Brain (organoid and tissue), 16 donors: ENCODE measurements at places on chromosomes 2 and 18.

DNA sequence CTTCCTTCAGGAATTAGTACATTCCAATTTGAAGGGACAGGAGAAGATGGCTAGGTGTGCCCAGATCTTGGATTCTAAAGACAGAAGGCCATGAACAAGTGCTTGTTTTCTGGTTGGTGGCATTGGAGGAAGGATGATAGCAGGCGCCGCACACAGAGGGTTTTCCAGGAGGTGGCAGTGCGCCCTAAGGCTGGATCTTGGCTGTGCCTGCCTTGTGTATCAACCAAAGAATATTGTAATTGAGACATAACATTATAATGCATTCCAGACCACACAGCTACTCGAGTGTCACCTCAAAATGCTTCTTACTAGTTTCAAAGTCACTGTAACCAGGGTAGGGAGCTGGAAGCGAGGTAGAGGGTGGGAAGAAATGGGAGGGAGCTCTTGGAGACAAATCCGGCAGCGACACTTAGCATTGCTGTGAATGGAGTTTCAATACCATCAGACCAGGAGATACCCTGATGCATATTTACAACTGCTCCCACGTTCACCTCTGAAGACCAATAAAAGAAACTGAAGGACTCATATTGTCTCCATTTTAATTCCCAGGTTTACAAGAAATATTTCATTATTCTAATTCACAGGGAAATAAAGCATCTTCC is 42.5 kb downstream of the CPO start:
- peak; percentile 94 for DNase-seq

- no peak for DNase-seq
Observed at GRCh38 chr2:31411771-31412170, 2.8 kb downstream of the XDH start.

GRCh38 chr2:180621941-180622918 is 358.2 kb upstream of the UBE2E3 start:
- DNase-seq, result no peak

- DNase-seq, result no peak
Observed at GRCh38 chr2:79025421-79025820, at the start of gene REG3G. Gene REG3G (plus strand): TSS chr2:79025702. CDS start chr2:79026094, 392 bp downstream.

DNA sequence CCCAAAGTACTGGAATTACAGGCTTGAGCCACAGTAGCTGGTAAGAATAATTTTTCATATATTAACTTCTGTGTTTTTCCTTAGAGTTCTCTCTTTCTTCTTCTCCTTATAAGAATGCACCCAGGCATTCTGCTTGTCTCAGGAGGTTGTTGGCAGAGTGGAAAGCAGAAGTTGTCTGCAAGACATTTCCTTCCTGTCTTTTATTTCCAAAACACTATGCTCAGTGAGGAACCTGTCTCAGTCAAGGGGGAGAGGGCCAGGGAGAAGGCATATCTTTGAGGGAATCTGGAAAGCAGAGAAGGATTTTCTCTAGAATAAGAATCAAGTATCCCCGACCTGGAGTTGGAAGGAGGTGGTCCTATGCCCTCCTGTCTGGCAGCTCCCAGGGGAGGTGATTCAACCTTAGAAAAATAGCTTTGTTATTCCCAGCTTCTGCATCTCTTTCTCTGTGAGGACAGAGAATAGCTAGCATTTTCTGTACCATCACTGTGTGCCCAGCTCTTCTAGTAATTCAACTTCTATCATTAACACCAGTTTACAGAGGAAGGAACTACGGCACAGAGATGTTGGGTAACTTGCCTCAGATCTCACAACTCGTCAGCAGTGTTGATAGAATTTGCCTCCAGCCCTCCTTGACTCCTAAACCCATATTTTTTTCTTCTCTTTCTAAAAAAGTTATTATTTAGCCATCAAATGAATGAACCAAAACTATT is 3.8 kb upstream of the LPIN2 start:
- no peak for DNase-seq

DNA sequence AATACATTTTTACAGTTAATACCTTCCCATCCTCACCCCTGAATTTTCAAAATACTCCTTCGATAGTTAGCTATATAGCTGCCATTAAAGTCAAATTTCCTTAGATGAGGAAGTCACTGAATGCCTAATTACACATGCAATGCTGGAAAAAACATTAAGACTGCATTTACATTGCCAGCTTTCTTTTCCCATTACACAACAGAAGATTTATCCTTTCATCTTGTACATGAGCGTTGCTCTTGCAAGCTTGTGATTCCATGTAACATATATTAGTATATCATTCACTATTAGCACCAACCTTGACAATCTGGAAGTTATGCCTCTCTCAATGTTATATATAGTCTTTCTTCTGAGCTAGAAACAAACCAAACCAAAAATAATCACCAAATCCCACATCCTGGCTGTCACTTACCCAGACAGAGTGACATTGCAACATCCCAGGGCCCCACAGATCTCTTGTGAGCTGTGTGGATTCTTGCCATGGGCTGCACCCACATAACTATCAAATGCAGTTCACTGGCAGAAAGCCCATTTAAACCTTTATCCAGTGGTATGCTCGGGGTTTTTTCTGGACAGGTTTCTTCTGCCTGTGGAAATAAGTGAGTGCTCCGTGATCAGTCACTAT is 79.2 kb upstream of the PAPOLG start:
- DNase-seq, result no peak

DNA sequence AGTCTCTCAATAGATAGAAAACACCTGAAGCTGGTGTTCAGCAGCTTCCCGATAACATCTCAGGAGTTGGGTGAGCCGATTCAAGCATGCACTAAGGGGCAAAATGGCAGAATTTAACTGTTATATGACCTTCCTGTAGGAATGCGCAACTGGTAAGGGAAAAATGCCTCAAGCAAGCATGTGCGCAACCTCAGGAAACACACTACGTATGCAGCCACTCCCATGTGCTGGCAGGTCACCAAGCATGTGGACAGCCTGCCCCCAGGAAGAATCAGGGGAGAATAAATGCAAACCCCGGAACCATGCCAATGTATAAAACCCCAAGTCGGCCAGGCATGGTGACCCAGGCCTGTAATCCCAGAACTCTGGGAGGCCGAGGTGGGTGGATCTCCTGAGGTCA is 645.6 kb downstream of the NYAP2 start:
- DNase-seq, result no peak

- DNase-seq, result peak; percentile 50
Observed at GRCh38 chr2:137892739-137893138, 71.5 kb upstream of the HNMT start.
